ENCODE measurements at places on chromosomes 1 and 21.
A peak's percentile ranks its signal among the peaks of the same experiment; 100 is the strongest.

DNA sequence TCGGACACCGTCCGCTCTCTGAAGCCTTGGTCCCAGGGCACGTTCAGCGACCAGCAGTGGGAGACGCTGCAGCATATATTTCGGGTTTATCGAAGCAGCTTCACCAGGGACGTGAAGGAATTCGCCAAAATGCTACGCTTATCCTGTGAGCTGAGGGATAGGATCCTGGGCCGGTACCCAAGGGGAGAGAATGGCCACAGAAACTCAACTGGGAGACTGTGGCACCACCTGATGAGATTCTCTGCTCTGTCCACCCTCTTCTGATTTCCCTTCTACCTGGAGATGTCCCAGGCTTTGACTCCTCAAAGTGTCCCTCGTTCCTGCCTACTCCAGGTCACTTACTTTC lies 855 bp downstream of the CD1D start:
- no peak for DNase-seq

- DNase-seq = no peak
Measured at GRCh38 chr1:193311226-193311948, 125.0 kb upstream of the B3GALT2 start.

- peak; percentile 83 for DNase-seq
Measured at GRCh38 chr1:27300341-27301051, 21.5 kb upstream of the TMEM222 start.

DNA sequence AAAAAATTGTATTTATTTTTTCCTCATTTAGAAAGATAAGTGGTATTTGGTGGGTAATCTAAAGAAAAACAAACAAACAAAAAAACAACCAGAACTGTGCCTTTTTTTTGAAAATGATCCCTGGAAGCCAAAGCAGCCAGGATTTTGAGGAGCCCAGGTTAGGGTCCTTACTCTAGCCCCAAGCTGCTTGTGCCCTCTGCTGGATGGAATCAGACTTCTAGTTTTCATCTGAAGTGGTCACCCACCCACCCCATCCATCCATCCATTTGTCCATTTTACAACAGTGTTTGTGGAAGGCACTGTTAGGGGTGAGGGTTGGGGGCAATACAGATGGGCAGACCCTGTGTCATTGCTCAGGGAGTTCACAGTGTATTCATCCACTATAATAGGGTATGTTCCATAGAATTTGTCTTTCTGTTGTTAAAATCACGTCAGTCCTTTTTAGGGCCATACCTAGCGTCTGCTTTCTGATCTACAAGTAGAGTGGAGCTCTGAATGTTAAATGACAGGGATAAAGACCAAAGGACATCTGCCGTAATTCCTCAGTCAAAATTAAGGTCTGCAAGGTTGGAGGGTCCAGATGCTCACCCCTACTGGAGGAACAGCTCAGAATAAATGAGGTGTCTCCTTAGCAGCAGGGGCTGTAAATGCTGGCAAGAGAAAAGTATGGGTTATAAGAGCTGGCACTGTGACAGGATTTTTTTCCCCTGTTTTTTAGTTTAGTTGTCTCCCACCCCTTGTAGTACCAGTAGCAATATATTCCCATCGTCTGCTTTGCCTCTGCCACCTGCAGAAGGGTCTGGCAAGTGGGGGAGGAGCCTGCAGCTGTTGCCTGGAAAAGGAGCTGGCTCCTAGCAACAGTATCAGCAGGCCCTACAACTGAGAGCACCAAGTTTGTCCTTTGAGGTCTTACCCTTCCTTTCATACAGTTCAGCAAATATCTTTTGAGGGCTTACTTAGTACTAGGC lies 3.2 kb downstream of the LRRC42 start:
- no peak for DNase-seq

- DNase-seq = no peak
Measured at GRCh38 chr1:54968551-54968950, 11.9 kb upstream of the TMEM61 start.

- no peak for DNase-seq
Measured at GRCh38 chr1:200786788-200787187, 48.1 kb downstream of the CAMSAP2 start.

DNA sequence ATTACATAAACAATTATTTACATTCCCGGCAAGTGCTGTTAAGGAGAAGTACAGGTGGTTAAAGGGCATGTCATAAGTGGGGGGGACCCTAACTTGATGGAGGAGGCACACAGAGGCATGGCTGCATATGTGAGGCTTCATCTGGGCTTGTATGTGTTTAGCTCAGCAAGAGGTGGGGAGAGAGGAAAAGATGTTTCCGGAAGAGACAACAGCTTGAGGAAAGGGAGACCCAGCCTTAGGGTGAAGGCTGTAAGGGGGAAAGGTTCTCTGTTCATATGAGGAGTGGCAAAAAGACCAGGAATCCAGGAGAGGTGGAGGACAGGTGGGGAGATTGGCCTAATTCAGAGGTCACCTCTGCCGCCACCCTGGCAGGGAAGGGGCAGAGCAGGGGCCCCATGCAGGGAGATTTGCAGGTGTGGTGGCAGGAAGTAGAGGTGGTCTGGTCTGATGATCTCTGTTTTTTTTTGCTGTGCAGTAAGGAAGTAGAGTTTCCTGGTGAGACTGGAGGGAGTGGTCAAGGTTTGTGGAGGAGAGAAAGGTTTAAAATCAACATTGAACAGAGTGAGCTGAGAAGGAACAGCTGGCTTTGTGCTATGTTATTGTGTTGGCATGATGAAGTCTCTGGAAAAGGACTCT lies 9.0 kb downstream of the TRAF5 start:
- DNase-seq = no peak

DNA sequence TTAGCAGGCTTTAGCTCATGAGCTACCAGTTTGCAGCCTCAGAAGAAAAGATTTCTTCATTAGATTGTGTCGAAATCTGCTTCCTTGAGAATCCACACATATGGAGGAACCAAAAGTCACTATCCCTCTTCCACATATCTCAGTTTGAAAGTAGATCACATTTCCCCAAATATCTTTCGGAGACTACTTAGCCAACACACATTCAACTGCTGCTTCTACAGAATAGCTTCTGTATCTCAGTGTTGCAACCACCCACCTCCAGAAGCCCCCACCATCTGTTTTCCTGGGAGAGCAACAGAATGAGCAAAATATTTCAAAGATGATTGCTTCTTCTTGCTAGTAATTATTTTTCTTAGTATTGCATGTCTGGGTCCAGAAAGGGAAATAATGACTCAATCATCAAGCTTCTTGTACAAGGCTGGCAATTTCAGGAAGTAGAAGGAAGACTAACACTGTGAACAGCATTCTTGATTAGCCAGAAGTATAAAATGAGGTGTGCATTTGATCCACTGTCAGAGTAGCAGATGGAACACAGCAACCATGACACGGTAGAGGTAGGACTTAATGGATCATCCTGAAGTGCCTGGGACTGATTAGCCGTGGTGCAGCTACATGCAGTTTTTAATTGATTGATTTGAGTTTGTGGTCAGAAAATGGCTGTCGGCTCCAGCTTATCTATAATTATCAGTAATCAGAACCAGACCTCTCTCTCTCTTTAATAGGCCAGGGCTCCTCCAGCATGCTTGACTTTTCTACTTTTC lies 24.9 kb downstream of the ZC3H11B start:
- no peak for DNase-seq

DNA sequence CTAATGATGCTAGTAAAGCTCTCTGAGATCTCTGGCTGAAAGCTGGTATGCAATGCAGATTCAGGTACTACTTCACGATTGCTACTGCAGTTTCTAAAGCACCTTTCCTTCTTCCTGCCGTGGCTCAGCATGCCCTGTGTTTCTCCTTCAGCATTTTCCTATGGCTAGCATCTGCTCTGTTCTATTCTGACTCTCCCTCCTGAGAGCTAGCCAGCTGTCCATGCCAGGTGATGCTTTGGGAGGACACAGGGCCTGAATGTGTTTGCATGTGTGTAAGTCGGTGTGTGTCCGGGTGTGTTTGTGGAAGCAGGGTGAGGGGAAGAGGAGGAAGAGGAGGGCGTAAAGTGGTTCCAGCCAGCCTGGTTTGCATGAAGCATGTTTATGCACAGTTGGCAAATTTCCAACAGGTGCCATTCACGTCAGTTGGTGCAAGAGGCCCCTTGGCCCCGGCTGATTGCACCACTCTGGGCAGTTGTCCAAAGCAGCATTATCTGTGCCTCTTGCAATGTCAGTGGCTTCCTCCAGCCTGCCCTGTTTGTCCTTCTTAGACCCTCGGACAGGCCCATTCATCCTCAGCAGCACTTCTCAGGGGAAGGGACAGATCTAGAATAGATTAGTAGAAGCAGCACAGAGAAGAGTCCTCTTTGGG lies 433.3 kb downstream of the DISC1 start:
- DNase-seq = no peak

- DNase-seq = no peak
Measured at GRCh38 chr1:230592848-230593414, 49.4 kb upstream of the COG2 start.

GRCh38 chr1:150320667-150320978 lies 710 bp upstream of the PRPF3 start:
- DNase-seq = no peak

DNA sequence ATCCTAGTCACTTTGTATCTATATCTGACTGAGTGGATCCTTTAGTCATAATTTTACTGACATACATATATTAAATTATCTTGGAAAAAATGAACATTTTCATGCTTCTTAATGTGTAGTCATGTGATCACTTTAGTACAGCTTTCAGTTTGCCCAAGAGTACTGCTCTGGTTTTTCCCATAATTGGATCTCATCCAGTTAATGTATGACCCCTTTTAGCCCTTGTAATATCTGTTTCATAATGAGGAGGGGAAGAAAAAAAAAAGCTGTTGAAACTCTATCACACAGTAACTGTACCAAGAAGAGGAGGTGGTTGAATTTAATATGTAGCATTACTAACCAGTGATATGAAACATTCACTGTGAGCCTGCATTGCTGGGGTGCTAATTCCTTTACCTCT lies 328.7 kb downstream of the PTPRC start:
- DNase-seq = no peak

- peak; percentile 45 for DNase-seq
Measured at GRCh38 chr1:145983206-145983675, 13.1 kb downstream of the TXNIP start.

GRCh38 chr1:72186733-72187307 lies 95.5 kb downstream of the NEGR1 start:
- DNase-seq = no peak

GRCh38 chr21:35603494-35603893 lies 456.8 kb downstream of the SETD4 start:
- no peak for DNase-seq

DNA sequence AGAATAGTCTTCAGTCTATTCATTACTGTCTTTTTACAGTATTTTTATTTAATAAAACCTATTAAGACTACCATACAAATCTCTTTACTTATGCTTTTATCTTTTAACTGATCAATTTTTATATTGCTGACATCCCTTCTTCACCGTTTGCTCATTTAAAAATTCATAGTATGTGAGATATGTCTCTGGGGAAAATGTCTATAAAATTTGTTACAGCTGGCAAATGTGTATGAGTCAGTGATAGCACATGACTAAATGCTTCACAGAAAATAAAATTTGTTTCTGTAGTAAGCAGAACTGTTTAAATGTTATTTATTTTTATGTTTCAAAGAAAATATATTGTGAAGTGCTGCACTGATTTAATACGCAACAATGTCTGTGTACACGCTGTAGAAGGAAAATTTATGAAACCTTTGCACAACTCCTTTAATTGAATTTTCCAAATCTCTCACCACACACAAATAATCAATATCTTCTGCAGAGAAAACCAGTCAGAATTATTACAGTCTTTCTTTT lies 74.2 kb downstream of the ITGB3BP start:
- no peak for DNase-seq

- DNase-seq = no peak
Measured at GRCh38 chr1:34970829-34971228, 14.3 kb downstream of the TMEM35B start.

GRCh38 chr1:61953076-61953789 lies 211.0 kb downstream of the PATJ start:
- DNase-seq = no peak

DNA sequence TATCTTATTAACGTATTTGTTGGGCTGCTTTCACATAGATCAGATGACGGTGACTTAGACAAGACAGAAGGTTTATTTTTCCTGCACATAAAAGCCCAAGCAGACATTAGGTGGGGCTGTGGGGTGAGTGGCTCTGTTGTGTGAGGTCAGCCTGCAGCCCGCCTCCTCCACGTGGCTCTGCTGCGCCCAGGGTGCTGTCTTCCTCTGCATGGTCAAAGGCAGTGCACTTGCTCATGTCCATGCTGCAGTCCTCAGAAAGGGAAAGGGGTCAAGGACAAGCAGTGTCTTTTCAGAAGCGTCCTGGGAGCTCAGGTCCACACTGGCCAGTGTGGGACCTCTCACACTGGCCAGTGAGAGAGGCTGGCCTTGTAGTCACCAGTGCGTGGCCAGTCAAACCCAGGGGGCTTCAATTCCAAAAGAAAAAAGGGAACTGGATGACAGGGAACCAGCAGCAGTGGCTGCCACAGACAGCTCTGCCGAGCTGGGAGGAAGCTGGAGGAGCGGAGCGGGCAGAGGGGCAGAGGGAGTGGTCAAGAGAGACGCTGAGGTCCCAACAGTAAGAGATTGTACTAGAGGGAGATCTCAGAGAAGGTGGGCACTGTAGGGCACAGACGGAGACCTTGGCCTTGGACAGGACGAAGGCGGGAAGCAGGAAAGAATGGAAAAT lies 35.9 kb upstream of the SLC45A1 start:
- no peak for DNase-seq

DNA sequence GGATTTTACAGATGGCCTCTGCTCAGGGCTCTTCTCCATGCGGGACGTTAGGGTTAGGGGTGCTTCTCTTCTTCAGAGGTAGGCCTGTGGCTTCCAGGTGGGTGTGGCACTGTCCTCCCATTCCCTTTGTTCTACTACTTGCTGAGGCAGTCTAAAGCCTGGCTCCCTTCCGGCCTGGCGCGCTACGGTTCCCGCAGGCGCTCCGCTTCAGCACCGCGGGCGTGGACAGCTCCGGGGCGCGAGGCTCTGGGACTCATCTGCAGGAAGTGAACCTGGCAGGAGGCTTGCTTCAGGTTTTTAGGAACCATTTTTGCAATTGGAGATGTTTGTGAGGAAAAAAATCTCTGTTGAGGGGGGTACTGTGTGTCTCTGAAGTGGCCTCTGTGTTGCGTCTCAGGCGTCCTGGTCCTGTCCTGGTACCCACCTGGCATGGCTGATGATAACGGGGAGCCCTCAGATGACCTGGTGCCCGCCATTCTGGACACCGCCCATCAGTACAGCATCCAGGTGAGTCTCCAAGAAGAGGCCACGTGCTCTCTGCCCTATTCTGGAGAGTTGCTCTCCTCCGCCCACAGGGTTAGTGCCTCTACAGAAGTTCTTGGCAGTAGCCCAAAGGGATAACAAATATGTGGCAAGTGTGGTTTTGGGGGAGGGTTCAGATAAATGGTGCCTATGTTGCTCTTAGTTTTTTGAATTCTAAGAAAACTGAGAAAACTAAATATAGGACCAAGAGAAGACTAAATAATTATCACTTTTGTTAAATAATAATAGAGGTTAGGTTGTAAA lies 1.9 kb downstream of the MANEAL start:
- DNase-seq = peak; percentile 70
